ENCODE measurements at places on chromosomes 3 and 15.

GRCh38 chr3:9104121-9104520 is 140.8 kb upstream of the RAD18 start:
- DNase-seq, result no peak

- DNase-seq, result no peak
These were observed 35.9 kb downstream of the RARB start for GRCh38 chr3:25463836-25464418.

GRCh38 chr3:107847791-107848190 is 243.0 kb downstream of the CD47 start:
- DNase-seq, result no peak

- no peak for DNase-seq
These were observed 60.2 kb downstream of the ABTB1 start for GRCh38 chr3:127732879-127733350.

DNA sequence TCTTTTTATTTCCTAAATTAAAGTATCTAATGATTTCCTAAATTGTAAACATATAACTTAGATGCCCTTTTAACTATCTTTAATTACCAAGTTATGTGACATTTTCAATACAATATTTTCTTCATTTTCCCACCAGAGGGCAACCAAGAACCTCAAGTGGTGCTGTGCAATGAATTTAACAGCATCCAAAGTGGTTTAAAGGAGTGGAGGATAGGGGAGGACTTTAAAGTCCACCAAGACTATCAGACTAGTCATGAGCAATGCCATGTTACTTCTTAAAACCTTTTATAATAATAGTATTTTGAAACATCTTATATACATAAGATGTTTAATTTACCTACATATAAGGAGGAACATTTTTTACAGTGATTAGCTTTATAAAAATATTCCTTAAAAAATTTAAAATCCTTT is 74.4 kb downstream of the DLG1 start:
- no peak for DNase-seq

- no peak for DNase-seq
These were observed 5.7 kb upstream of the CSPG4 start for GRCh38 chr15:75718328-75718727.

DNA sequence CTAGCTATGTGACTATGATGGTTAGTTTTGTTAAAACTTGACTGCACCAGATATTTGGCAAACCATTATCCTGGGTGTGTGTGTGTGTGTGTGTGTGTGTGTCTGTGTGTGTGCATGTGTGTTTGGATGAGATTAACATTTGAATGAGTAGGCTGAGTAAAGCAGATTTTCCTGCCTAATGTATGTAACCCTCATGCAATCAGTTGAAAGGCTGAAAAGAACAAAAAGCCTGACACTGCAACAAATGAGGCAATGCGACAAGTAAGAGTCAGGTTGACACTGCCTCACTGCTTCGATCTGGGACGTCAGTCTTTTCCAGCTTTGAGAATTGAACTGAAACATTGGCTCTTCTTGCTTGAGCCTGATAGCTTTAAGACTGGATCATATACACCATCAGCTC is 643.0 kb downstream of the NAALADL2 start:
- no peak for DNase-seq

- DNase-seq, result no peak
These were observed 9.1 kb upstream of the C3orf22 start for GRCh38 chr3:126567696-126568438.

DNA sequence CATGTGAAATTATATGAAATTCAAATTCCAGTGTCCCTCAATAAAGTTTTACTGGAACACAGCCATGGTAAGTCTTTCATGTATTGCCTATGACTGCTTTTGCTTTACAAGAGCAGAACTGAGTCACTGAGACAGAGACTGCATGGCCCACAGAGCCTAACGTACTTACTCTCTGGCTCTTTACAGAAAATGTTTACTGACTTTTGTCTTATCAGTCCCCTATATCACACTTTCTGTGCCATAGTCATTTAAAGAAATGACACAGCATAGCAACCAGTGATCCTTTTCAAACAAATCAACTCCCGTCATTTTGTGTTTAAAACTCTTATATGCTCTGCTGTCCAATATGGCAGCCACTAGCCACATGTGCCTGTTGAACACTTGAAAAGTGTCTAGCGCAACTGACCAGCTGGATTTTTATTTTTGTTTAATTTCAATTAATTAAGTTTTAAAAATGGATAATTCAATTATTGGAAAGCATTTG is 129.7 kb upstream of the CDIN1 start:
- no peak for DNase-seq

GRCh38 chr15:95363646-95364045 is 966.9 kb upstream of the NR2F2 start:
- no peak for DNase-seq

DNA sequence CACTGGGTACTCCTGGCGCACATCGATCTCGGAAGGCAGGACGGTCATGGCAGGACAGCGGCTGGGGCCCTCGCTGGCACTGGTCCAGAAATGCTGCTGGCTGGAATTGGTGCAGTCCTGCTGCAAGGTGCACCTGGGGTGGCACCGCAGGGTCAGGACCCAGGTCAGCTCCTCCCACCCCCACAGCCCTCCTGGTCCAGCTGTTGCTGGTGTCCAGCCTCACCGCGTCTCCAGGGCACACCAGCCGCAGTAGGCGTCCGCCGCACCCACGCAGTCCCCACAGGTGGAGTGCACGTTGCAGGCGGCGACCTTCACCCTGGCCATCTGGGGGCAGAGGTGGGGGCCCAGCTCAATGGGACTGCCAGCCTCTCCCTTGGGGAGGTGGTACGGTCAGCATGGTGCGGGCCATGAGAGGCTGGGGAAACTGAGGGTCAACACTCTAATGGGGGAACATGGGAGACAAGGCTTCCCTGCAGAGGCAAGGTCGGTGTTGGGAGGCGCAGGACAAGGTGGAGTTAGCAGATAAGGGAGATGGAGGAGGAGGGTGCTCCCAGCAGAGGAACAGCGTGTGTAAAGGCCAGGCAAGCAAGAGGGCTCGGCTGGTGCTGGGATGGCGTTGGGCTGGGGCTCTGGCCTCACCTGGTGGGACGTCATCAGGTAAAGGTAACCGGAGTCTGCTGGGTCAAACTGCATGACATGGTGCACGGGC is 20.4 kb downstream of the PLXND1 start:
- no peak for DNase-seq

- DNase-seq, result no peak
These were observed 217.8 kb upstream of the ARHGEF26 start for GRCh38 chr3:153903430-153903829.

DNA sequence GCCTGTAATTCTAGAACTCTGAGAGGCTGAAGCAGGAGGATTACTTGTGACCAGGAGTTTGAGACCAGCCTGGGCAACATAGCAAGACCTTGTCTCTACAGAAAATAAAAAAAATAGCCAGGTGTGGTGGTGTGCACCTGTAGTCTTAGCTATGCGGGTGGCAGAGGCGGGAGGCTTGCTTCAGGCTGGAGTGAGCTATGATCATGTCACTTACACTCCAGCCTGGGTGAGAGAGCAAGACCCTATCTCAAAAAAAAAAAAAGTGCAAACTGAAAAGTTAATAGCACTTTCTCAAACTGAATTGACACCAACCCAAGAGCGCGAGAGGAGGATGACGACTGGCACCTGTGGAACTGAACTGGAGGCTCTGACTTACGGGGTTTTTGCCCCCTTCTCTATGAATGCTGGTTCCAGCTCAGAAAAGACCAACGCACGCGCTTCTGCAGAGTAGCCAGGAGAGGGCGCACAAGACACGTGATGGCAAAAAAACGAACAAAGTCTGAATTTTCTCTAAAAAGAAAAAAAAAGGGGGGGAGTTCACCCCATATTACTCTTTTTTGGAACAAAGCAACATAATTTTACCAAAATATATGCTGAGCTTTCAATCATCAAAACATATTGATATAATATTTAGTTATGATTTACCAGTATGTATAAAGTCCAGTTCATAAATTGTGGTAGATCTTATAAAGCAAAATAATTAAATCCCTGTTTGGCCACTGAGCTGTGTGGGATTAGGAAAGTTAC is 23.7 kb downstream of the CFAP92 start:
- DNase-seq, result no peak

DNA sequence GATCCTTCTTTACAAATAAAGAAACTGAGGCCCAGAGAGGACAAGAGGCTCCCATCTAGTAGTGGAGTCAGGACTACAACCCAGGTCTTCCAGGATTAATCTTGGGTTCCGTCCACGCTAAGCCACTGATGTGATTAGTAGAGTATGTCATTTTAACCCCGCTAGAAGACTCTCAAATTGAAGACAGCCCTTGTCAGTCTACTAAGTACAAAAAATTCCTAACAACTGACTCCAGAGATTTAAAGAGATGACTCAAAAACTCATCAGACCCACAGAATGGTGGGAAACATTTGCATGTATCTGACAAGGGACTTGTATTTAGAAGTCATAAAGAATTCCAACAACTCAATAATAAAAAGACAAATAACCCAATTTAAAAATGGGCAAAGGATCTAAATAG is 145.3 kb downstream of the CNTN3 start:
- DNase-seq, result peak; percentile 11

- no peak for DNase-seq
These were observed 84.0 kb downstream of the IFT80 start for GRCh38 chr3:160314995-160315394.

- no peak for DNase-seq
These were observed 28.3 kb upstream of the MYZAP start for GRCh38 chr15:57563416-57563815.

GRCh38 chr3:127196002-127196401 is 3.1 kb downstream of the PRR23E start:
- DNase-seq, result no peak

- DNase-seq, result no peak
These were observed 60.7 kb downstream of the AGTR1 start for GRCh38 chr3:148758303-148758884.

DNA sequence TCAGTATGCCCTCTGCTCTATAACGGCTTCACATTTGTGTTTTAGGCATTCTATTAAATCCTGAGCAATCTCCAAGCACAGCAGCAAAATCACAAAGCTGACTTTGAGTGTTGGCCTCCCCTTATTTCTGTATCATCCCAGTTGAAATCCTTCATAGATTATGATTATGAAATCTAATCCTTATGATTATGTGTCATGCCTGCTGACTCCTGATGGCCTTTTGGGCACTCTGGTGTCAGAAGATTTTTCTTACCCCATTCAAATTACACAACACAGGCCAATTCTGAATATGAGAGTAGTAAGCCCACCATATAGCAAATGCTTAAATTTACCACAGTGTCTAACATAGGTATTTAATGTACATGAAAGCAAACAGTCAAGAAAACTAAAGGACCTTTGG is 34.3 kb downstream of the CDV3 start:
- DNase-seq, result no peak

DNA sequence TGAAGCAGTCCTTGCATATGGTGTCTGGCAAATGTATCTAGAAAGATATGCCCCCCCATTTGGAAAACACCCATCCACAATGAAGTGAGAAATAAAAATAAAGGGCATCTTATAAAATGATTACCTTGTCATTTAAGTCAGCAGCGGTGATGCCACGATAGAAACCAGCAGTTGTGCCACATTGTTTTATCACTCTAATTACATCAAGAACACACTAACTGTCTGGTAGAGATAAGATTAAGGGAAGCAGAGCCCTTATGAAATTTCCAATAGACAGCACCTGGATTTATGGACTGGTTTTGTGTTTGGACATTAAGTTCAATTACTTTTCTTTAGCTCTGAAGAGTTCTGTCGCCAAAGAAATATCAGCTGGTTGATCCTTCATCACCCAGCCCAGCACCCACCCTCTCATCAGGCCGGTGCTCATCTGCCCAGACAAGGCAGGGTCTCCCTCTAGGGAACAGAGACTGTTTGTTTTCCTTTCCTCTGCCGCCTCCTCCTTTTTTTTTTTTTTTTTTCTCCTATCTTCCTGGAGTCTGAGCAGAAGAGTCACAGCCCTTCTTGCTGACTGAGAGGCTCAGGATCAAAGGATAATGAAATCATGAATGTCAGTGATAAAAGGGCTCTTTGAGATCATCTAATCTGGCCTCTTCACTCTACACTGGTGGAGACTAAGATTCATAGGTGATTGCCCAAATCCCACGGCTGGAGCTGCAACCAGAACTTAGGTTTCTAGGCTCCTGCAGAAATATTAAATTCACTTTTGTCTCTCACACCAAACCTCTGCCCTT is 464.1 kb downstream of the NTRK3 start:
- DNase-seq, result no peak

DNA sequence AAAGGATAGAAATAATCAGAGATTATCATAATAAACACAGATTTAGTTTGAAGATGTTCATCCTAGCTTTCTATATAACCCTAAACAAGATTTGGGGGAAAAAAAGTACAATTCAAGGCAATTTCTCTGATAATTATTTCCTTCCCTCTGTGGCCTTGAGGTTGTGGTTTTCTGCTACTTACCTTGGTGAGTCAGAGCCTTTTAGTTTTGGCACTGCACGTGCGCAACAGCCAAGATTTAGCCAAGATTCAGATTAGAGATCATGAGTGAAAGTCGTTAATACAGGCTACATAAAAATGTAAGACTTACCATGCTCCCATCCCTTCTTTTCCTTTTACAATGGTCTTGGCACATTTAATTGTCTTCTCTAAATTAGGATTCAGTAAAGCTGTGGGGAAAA is 6.7 kb downstream of the LYZL4 start:
- no peak for DNase-seq

GRCh38 chr3:66052721-66053549 is 14.2 kb upstream of the MAGI1 start:
- DNase-seq, result no peak

GRCh38 chr3:66428733-66429132 is 72.1 kb downstream of the LRIG1 start:
- peak; percentile 97 for DNase-seq

- DNase-seq, result no peak
These were observed 420.5 kb upstream of the NAALADL2 start for GRCh38 chr3:174438501-174439145.

- no peak for DNase-seq
These were observed 29.3 kb upstream of the SLC24A5 start for GRCh38 chr15:48091522-48091921.

DNA sequence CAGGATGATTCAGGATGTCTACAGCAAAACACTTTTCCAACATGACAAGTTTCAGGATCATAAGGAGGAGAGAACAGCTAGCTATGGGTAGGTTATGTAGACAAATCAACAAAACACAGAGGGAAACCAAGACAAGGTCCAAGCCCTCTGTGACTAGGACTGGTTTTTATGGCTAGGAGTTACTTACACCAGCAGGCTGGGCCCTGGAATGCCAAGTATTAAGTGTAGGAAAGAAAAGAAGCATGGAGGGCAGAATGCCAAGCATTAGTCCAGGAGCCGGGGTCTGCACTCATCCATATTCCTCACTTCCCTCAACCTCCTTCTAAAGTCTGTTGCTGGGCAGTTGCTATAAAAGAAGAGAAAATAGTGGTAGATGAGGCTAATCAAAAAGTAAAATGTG is 35.3 kb upstream of the PPP2R3A start:
- no peak for DNase-seq

- DNase-seq, result no peak
These were observed 45.8 kb downstream of the MITF start for GRCh38 chr3:69784954-69785514.

- no peak for DNase-seq
These were observed 70.7 kb downstream of the XXYLT1 start for GRCh38 chr3:195200010-195200822.
